ENCODE measurements at places on chromosomes 4 and X. TPM values are rescaled to one million over a fixed set of nuclear protein-coding genes. Genes with fewer than 3 reads are reported as not detected.

PPP1R2C gene
- not detected for total RNA-seq

CDX4 gene
- total RNA-seq: not detected

RRH gene
- 0.22 TPM for total RNA-seq

LUZP4 gene
- total RNA-seq: not detected

SPACA5 gene
- total RNA-seq: not detected

PDGFC gene
- total RNA-seq: 16.9 TPM

KLHL4 gene
- total RNA-seq: 33.7 TPM

TKTL1 gene
- total RNA-seq: under 0.01 TPM

LRCH2 gene
- total RNA-seq: 9.2 TPM

ARHGAP6 gene
- 1.1 TPM for total RNA-seq

IL15 gene
- 1.9 TPM for total RNA-seq

TBC1D9 gene
- total RNA-seq: 60.4 TPM

TMEM271 gene
- total RNA-seq: not detected

PFKFB1 gene
- 0.07 TPM for total RNA-seq

PRKG2 gene
- total RNA-seq: not detected

ASB11 gene
- 0.14 TPM for total RNA-seq

TKTL2 gene
- total RNA-seq: not detected

ZNF711 gene
- total RNA-seq: 4.0 TPM

NSUN7 gene
- under 0.01 TPM for total RNA-seq

VMA21 gene
- total RNA-seq: 91.1 TPM

ARSJ gene
- 62.4 TPM for total RNA-seq

SOD3 gene
- total RNA-seq: not detected

GPR50 gene
- total RNA-seq: not detected

AKAP4 gene
- not detected for total RNA-seq

MTMR1 gene
- total RNA-seq: 28.9 TPM

FAM133A gene
- not detected for total RNA-seq

POU3F4 gene
- not detected for total RNA-seq

FAM200B gene
- 32.3 TPM for total RNA-seq

CSAG3 gene
- total RNA-seq: not detected

RADX gene
- 0.27 TPM for total RNA-seq

KIF4A gene
- 31.4 TPM for total RNA-seq

TSPAN5 gene
- 59.9 TPM for total RNA-seq

SMAD1 gene
- total RNA-seq: 125 TPM
